Esophagus muscularis mucosa (tissue), 4 donors: ENCODE measurements at places on chromosomes 4 and X. TPM values are rescaled to one million over a fixed set of nuclear protein-coding genes. Genes with fewer than 3 reads are reported as not detected.

- DNase-seq = no peak
Measured at GRCh38 chrX:122091571-122091970, 1044.2 kb downstream of the GLUD2 start.

DNA sequence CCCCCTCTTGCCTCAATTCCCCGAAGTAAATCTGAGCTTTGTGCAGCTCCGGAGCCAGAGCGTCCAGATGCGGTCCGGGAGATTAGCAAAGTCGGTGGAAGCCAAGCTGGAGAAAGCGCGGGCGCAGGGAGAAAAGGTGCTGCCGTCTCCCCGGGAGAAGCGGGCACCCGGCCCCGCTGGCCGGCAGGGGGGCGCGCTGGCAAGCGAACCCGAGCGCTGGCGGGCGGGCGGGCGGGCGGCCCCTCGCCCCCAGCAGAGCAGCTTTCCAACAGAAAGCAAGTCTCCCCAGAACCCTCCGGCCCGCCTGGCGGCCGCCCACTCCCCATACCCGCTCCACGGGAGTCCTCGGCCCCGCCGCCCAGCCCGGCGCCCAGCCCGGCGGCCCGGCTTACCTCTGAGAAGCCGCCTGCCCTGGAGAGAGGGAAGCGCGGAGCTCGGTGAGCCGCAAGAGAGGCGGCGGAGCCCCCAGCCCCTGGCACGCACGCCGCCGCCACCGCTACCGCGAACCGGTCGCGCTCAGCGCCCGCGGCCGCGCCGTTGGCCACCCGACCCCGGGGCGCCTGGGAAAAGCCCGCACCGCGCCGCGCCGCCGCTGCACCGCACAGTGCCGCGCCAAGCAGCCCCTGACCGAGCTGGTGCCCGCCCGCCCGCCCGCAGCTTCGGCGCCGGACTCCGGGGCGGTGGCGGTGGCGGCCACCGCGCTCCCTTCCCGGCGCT is 529 bp upstream of the CITED1 start:
- DNase-seq = no peak

GRCh38 chr4:80187677-80188076 is 9.6 kb upstream of the PRDM8 start:
- DNase-seq = no peak

The AFM gene
- not detected for total RNA-seq
